GM04504 (cell line): ENCODE measurements at places on chromosomes 4 and X.

GRCh38 chr4:28313729-28314713 lies 1453.4 kb downstream of the STIM2 start:
- no peak for DNase-seq

GRCh38 chr4:154472858-154473257 lies 18.7 kb downstream of the DCHS2 start:
- no peak for DNase-seq

- DNase-seq: no peak
Observed at GRCh38 chr4:110898290-110898689, 275.4 kb upstream of the PITX2 start.

DNA sequence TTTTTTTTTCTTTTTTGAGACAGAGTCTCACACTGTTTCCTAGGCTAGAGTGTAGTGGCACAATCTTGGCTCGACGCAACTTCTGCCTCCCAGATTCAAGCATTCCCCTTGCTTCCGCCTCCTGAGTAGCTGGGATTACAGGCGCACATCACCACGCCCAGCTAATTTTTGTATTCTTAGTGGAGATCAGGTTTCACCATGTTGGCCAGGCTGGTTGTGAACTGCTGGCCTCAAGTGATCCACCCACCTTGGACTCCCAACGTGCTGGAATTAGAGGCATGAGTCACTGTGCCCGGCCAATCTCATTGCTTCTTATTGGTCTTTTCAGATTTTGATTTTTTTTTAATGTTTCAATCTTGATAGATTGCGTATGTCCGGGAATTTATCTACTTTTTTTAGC lies 124.4 kb downstream of the NBDY start:
- DNase-seq: no peak
